D721Med (cell line): ENCODE measurements at places on chromosomes 16 and 17.

DNA sequence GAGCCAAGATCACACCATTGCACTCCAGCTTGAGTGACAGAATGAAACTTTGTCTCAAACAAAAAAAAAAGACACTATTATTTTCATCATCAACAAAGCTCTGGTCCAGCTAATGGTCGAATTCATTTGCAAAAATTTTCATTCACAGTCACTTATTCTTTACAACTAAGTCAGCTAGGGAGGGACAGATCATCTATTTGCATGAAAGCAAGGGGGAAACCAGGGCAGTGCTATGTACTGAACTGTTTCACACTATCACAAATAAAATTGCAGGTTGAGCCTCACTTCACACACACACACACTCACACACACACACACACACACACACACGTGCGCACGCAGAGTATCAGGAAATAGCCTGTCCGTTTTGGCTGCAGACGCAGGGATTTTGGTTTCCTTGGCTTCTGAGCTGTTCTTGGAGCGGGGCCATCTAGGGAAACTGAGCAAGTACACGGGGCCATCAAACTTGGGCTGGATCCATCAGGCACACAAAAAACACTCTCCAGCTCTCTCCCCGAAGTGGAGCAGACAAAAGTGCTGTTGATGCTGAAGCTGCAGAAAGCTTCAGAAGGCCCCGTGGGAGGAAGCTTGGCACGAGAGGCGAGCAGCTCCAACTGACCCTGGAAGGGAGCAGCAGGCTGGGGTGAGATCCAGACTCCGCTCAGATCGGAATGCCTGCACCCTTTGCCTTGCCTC is 44.3 kb upstream of the HELZ start:
- DNase-seq, result no peak

DNA sequence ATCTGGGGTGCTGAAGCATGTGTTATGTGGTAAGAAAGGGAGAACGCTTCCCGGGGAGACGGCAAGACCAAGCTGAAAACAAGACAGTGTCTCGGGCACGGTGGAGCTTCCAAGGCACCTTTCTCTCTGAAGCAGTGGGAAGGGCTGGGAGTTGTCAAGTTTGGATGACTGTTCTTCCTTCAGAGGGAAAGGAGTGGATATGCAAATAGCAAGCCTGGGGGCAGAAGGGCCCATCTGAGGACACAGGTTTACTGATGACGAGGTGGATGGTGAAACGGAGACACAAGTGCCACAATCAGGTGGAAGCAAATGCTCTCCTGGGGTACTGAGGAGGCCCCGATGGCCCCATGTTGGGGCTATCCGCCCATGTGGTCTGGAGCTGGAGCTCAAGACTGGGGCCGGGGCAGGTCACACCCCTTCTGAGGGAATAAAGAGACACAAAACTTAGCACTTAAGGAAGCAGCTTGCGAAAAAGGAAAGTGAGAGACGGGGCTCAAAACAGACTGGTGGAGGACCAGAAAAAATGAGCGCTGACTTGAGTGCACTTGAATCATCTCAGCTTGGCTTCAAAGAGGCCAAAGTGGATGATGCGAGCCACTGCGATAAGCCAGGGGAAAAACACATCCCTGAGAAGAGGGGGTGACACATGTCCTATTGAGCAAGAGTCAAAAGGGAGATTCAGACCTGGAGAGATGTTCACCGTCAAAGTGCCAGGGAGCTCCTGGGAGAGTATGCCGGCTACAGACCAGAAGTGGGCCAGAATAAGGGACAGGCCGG is 34.8 kb upstream of the MTSS2 start:
- DNase-seq, result no peak

GRCh38 chr17:76550712-76551615 is 11.1 kb downstream of the PRCD start:
- DNase-seq, result no peak

DNA sequence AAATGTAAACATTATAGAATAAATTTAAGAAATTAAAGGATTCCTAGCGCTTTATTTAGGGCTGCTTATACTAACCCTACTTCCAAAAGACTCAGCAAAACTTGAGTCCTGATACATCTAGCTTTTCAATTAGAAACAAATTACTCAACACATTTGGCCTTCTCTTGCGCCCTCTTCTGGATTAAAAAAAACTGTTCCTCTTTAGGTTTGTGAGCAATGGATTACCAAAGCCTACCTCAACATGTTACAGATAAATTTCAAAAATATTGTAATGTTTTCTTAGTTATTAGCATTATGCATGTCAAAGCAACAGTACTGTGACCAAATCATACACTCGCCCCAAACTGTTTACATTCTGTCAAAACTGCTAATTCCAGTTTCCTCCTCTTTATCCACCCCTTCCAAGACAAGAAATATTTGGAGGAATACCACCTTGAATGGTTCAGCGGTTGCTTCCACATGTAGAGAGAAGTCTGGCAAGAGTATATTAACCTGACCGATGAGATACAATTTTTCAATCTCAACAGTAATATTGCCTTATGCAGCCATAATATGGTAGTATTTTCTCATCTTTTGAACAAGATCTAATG is 2.7 kb downstream of the NUFIP2 start:
- no peak for DNase-seq

- DNase-seq, result no peak
These were observed 584 bp upstream of the SLC16A5 start for GRCh38 chr17:75087182-75087557.

GRCh38 chr17:17843096-17843495 is 6.3 kb upstream of the SREBF1 start:
- DNase-seq, result no peak

DNA sequence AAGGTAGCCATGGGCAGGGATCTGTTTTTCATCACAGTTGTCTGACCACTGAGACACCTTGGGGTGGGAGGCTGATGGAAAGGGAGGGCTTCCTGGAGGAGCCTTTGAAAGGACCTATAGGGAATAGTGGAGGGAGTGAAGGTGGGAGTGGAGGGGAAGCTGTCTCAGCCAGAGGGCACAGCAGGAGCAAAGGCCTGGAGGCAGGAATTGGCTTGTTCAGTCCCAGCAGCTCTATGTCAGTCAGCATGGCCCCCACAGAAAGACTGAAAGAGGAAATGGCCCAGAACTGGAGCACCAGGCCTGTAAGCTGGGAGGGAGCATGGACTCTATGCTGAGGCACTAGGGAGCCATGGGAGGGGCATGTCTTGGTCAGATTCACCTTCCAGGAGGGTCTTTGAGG is 12.8 kb upstream of the CBFB start:
- no peak for DNase-seq

GRCh38 chr16:3023415-3023668 is 400 bp downstream of the HCFC1R1 start:
- no peak for DNase-seq

- DNase-seq, result no peak
These were observed 40.6 kb upstream of the XYLT1 start for GRCh38 chr16:17511340-17511739.

- no peak for DNase-seq
These were observed 12.5 kb upstream of the C1QTNF8 start for GRCh38 chr16:1108299-1109252.

DNA sequence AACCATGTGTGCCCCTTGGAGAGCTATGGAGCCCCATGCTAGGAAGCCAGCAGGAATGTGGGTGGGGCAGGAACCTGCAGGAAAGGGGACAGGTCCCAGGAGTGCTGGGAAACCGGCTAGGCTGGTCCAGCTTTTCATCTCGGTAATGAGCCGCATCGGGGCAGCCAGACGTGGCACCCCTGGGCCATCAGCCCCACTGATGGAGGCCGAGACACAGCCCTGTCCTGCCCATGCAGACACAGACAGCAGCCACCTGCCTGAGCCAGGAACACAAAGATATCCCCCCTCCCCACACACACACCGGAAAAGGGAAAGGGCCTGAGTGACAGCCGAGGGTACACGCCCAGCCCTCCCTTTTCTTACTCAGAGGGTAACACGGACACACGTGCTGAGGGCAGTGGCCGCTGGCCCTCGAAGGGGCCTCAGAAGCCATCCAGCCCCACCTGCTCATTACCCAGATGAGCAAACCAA is 18.1 kb downstream of the PPL start:
- no peak for DNase-seq

- no peak for DNase-seq
These were observed 106.3 kb upstream of the SIAH1 start for GRCh38 chr16:48491517-48491916.

- DNase-seq, result no peak
These were observed 595.9 kb downstream of the WWOX start for GRCh38 chr16:78695391-78695790.

- DNase-seq, result no peak
These were observed 365.7 kb downstream of the SEC14L1 start for GRCh38 chr17:77506371-77506991.

DNA sequence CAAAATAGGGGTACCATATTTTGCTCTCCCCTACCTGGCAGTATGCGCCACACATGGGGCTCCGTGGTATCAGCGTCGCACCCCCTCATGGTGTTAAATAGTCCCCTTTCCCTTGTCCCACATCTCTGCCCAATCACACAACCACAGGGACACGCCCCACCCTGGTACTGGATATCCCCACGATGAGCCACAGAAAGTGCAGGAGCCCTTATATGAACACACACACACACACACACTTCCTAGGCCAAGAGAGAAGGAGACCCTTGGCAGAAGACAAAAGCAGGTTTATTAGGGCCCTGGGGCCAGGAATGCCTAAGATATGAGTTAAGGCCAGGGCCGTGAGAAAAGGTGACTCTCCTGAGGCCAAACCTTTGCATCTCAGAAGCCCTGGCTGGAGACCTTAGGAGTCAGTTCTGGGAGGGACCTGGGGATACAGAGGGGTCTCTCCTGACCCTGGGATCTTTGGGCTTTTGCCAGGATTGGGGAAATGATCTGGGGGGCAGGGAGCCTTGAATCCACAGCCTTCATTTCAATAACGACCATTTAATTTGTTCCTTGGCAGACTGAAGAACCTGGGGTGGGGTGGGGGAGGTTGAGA is 11.6 kb downstream of the COPZ2 start:
- no peak for DNase-seq

DNA sequence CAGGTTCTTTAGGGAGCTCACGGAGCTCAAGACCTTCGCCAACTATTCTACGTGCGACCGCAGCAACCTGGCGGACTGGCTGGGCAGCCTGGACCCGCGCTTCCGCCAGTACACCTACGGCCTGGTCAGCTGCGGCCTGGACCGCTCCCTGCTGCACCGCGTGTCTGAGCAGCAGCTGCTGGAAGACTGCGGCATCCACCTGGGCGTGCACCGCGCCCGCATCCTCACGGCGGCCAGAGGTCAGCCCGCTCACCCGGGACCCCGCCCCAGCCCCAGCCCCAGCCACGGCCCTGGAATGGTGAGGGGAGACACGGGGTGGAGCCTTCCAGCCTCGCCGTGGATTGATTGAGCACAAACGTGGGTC is 13.5 kb downstream of the SARM1 start:
- no peak for DNase-seq

DNA sequence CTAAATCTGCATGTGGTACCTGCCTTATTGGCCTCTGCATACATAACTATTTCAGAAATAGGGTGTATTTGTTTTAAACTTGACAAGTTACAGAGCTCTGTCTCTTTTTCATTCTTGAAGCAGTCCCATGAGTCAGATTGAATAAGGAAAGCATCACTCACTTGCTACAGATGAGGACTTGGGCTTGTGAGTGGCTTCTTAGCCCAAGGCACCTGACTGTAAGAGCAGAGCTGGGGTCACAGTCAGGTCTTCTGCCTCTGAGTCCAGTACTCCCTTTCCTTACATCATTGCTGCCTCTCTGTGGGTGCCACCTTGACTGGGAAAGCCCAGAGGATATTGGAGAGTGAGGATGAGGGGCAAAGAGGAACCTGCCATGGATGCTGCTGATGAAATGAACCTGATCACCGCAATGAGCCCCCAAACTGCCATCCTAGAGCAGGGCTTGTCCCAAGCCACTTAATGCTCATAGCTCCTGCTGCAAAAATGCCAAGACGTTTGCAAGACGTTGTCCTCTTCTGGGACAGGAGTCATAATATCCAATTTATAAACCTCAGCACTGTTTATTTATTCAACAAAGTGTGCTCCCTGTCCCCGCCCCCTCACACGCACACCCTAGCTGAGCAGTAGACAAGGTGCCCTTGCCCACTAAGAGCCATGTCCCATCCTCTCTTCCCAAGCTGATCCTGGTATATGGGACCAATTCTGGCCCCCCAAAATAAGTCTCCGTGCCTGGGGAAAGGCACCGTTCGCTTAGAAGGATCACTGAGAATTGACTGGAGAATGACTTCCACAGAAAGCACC is 74.1 kb downstream of the CCDC182 start:
- no peak for DNase-seq

GRCh38 chr17:45782889-45783592 is 1.1 kb upstream of the CRHR1 start:
- peak; percentile 66 for DNase-seq

- no peak for DNase-seq
These were observed 77.0 kb downstream of the METRNL start for GRCh38 chr17:83156408-83156807.

DNA sequence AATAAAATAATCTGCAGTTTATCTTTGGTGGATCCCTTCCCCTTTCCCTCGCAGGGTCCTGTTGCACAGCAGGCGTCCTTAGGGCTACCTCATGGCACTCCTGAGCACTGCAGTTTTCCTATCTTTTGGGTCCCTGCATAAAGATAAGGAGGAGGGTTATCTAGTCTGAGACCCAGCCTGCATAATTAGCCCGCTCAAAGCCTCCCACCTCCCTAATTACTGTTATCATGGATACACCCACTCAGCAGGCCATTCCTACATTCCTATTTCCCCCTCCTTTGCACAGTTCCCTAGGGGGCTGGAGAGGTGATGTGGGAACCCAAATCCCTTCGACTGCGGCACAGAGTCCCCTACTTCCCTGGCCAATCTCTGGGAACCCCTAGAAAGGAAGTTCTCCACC is 5.1 kb upstream of the CLUH start:
- no peak for DNase-seq

DNA sequence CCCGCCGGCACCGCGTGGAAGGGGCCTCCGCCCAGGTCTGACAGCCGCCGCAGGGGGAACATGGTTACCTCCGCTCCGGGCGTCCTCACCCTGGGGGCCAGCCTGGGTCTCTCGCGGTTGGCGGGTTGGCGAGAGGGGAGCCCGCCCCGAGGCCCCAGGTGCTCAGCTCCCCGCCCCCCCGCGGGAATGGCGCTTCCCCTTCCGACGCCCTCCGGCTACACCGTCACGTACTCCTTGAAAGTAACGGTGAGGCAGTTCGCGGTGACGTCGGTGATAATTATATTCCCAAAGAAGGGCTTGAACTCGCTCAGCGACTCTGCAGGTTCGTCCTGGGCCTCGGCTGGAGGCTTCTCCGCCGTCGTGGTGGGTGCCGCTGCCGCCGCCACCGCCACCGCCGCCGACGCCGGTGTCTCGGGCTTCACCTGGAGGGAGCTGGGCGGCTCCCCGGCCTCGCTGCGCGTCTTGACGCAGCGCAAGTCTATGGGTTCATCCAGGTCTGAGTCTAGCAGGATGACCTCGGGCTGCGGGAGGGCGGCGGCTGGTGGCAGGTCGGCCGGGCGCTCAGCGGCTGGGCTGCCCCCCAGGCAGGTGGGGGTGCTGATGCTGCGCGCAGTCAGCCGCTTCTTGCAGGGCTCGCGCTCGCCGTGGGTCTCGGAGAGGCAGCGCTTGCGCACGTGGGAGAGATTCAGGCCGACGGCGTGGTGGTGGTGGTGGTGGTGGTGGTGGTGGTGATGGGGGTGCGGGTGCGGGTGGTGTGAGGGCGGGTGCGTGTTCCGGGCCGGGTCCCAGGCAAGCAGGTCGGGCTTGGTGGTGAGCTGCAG is 5.3 kb downstream of the CBX4 start:
- DNase-seq, result no peak
